Activated CD4-positive, alpha-beta T cell treated with anti-CD3 and anti-CD28 coated beads, Interleukin-2, amount 50 U/mL, for 16 hours (primary cell): ENCODE measurements at places on chromosomes 16 and 17.

GRCh38 chr17:50783193-50783660 is 15.9 kb upstream of the ANKRD40CL start:
- DNase-seq: peak; percentile 85

GRCh38 chr17:61542027-61542426 is 49.0 kb downstream of the NACA2 start:
- no peak for DNase-seq

GRCh38 chr16:85245307-85246172 is 133.3 kb upstream of the CIBAR2 start:
- DNase-seq: peak; percentile 38

DNA sequence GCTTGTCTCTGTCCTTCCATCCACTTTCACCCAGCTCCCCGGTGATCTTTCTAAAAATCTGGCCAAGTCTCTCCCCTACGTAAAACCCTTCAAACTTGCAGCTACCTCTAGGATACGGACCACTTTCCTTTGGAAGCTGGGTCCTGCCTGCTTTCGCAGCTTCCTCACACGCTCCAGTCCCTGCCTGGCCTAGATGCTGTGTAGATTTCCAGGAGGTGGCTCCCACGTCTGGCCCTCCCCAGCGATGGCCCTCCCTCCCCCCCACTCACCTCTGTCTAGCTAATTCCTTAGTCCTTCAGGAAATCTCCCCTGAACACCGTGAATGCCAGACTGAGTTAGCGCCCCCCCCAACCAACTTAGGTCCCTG is 579 bp upstream of the LRRC59 start:
- DNase-seq: no peak

DNA sequence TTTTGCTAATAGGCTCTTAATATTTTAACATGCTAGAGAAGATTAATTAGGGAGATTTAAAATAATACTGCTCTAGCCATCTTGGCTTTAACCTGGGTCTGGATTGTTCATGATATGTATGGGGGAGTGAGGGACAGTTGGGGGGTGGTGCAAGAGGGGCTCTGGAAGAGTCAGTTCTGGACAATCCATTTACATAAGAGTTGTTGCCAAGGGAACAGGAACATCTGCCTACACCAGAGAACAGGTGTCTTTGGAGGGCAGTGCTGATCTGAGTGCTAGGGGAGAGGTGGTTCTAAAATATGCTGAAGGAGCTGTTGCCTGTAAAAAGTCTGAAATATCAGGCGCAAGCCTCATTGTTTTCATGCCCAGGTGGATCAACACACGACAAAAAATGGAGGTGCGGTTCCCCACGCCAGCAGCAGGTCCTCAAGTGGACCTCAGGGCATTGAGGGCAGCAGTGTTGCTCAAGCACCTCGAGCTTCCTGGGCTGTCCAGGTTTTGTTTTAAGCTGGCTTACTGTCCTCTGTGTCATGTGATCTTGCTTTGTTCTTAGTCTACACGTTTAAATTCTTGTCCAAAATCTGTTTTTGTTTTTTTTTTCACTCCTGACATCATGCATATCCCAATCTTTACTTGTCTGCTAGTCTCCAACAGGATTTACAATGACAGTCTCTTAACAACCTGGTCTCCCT is 25.4 kb upstream of the WSB1 start:
- DNase-seq: no peak

GRCh38 chr16:87216148-87216840 is 100.9 kb downstream of the C16orf95 start:
- DNase-seq: no peak

GRCh38 chr17:30290696-30291542 is 825 bp downstream of the BLMH start:
- DNase-seq: peak; percentile 60

DNA sequence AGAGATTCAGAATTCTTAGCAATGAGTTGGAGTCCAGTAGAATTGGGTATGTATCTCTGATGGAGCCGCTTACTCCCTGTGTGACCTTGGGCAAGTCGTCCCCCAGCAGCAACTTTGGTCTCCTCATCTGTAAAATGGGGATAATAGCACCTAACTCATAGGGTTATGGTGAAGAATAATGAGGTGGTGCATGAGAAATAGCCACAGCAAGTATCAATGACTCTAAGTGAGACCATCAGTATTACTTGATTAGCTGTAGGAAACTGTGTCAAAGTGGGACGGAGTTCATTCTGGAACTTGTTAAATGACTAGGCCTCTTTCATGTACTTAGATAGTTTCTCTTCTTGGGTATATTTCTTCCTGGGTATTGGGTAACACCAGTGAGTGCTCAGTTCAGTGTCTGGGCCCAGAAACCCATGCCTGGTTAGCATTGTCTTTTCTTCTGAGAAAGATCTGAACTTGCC is 6.4 kb downstream of the PRKCB start:
- DNase-seq: peak; percentile 94

DNA sequence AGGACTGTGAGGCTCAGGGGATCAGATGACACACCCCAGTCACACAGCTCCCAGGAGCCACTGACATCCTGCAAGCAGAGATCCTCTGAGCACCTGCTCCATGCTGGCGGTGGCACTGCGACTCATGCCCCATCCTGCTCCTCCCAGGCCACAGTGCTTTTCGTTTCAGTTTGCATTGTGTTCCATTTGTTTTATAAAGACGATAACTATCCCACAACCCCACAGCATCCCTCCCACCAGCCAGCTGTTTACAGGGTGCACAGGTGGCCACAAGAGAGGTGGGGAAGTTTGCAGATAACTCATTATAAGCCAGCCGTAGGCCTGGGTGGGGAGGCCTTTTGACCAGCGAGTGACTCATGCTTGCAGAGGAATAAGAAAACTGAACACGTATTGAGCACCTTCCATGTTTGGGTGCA is 28.2 kb downstream of the BCO1 start:
- DNase-seq: peak; percentile 21

DNA sequence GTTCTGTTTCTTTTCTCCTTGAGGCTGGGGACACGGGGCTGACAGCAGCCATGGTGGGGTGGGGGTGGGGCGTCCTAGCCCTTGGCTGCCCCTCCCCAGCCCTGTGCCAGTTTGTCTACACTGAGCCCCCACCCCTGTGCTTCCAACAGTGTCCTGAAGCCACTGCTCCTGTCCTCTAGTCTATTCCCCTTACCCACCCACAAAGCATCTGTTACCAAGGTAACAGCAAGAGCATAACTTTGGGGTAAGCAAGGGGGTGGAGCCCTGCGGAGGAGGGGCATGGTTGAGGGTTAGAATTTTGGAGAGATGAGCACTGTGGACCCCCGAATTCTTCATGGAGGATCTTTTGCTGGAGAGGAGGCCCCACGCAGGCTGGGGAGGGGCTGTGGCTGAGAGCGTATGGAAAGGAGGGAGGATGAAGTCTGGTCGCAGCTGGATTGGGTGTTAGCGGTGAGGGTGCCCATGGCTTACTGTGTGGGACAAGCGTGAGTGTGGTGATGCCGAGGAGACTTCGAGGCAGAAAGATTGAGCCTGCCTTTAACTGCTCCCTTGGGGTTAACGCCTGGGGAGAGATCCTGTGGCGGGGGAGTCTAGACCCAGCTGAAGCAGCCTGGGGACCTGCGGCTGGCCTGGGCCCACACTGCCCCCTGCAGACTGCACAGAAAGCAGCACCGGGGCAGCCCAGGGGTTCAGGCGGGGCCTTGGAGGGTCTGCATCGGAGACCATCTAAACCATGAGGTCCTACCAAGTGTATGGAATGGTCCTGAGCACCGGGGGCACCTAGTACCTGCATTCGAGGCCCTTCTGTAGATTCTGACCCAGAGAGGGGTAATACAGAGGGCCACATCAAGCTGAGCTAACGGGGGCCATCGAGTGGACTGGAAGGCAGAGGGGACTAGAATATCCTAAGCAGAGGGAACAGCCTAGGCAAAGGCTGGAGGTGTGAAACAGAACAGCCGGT is 6.1 kb upstream of the STAC2 start:
- DNase-seq: peak; percentile 37

DNA sequence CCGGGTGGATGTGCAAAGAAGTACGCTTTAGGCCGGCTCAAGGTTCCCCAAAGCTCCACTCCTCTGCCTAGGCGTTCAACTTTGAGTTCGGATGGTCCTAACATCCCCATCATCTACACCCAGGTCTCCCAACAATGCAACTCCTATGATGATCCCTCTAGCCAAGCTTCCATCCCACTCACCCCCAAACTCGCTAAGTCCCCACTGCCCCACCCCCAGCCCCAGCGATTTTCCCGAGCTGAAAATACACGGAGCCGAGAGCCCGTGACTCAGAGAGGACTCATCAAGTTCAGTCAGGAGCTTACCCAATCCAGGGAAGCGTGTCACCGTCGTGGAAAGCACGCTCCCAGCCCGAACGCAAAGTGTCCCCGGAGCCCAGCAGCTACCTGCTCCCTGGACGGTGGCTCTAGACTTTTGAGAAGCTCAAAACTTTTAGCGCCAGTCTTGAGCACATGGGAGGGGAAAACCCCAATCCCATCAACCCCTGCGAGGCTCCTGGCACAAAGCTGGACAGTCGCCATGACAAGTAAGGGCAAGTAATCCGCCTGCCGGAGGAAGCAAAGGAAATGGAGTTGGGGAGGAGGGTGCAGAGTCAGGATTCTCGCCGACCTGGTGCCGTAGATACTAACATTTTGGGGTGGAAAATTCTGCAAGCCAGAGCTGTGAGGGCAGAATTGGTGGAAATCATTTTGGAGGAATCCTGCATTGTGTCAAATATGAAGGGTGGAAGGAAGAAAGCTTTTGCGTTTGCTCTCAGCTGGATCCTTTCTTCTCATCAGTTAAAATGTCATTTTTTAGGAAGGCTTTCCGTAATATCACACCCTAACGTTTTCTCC is at the start of gene TP53:
Gene TP53, minus strand, starts transcription at position 419 of the 836 bp plus-strand sequence. CDS start 10,896 bp downstream, outside the sequence.
- DNase-seq: peak; percentile 96

GRCh38 chr16:14029658-14030057 is 41.5 kb upstream of the MRTFB start:
- DNase-seq: no peak
